ENCODE measurements at places on chromosomes 3 and 15.
A peak's percentile ranks its signal among the peaks of the same experiment; 100 is the strongest.

GRCh38 chr3:2908693-2909351 is 201.4 kb downstream of the IL5RA start:
- no peak for DNase-seq

DNA sequence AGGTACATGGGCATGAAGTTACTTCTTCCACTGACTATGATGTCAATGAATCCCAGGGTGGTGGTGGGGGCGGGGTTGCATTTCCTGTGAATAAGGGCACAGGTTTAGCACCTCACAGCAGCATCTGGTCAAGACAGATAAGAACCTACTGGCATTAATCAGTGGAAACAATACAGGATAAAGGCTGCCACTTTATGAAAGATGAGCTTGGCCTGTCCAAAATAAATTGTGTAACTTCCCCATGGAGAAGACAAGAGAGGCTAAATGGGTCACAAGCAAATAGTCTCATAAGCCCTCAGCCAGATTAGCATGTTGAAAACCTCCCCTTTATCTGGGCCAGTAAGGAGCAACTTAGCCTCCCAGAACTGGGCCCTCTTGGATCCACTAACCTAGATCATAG is 27.4 kb upstream of the PLSCR2 start:
- no peak for DNase-seq

- DNase-seq, result no peak
These were observed 11.9 kb downstream of the SMAD6 start for GRCh38 chr15:66713843-66714508.

- DNase-seq, result no peak
These were observed 89.7 kb upstream of the PHLDB2 start for GRCh38 chr3:111769110-111769991.

DNA sequence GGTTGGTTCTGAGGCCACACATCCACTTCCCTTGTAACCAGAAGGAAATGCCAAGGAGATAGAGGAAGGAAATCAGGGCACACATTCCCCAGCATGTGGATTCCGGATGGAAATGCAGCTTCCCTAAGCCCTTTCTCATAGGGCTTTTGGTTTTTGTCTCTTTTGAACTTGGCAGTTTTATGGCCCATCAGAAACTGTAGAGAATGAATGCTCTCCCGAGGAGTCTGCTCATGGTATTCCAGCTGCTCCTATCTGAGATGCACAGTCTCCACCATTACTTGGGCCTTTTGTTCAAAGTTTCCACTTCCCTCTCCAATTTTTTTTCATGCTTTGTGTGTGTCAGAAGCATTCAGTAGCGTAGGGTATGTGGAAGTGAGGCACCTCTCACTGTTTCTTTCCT is 21.2 kb downstream of the XYLB start:
- DNase-seq, result no peak

- DNase-seq, result no peak
These were observed 1.4 kb downstream of the VHL start for GRCh38 chr3:10142707-10143560.

- peak; percentile 6 for DNase-seq
These were observed 56.7 kb upstream of the ATP2B2 start for GRCh38 chr3:10561946-10562560.

- no peak for DNase-seq
These were observed 46.8 kb upstream of the GATM start for GRCh38 chr15:45425135-45425534.

- DNase-seq, result no peak
These were observed 327.7 kb upstream of the NAALADL2 start for GRCh38 chr3:174531262-174531982.

DNA sequence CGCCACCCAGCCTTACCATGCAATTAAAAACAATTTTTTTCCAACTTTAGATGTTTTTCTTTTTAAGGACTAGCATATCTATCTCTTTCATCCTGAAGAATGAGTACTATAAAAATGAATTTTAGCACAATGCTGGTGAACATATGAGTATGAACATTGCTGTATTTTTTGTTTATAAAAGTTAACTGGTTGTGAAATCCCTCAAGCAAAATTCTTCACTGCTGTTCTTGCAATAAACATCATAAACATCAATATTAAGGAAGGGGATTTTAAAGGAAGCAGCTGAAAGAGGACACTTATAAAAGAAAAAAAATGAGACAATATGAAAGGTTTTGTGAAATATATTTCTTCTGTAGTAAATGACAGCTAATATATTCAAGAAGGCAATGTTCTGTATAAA is 3.0 kb downstream of the PLSCR4 start:
- no peak for DNase-seq

- no peak for DNase-seq
These were observed 62.1 kb downstream of the HOMER2 start for GRCh38 chr15:82890338-82890994.

- peak; percentile 66 for DNase-seq
These were observed 41.0 kb downstream of the EPHB3 start for GRCh38 chr3:184602372-184603150.

- no peak for DNase-seq
These were observed 1341.3 kb downstream of the ROBO1 start for GRCh38 chr3:78426454-78426853.

GRCh38 chr15:51757450-51757849 is 6.1 kb downstream of the TMOD2 start:
- DNase-seq, result no peak

- no peak for DNase-seq
These were observed 21.9 kb upstream of the P2RY13 start for GRCh38 chr3:151351219-151351618.

DNA sequence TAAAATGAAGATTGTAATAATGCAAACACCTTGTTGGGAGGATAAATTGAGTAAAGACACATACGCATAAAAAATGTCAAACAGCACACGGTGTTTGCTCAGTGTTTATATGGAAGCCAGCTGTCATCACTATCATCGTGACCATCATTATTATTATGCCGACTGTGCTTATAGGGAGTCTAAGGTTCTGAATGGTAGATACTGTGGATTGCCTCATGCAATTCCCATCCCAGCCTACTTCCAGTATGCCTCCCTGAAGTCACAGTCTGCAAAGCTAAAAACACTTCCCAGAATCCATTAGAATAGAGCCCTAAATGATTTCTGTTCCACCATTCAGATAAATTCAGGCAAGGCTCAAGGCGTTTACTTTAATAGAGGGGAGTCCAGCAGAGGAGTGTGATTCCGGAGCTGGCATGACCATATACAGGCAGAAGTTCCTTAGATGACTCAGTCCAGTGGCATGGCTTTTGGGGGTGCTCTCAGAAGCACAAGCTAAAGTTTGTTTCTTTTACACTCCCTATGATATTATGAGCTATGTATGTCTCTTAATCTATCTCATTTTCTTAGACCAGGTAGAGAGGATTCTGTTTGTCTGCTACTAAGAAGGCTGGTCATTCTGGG is 148.7 kb downstream of the MEX3B start:
- DNase-seq, result no peak

DNA sequence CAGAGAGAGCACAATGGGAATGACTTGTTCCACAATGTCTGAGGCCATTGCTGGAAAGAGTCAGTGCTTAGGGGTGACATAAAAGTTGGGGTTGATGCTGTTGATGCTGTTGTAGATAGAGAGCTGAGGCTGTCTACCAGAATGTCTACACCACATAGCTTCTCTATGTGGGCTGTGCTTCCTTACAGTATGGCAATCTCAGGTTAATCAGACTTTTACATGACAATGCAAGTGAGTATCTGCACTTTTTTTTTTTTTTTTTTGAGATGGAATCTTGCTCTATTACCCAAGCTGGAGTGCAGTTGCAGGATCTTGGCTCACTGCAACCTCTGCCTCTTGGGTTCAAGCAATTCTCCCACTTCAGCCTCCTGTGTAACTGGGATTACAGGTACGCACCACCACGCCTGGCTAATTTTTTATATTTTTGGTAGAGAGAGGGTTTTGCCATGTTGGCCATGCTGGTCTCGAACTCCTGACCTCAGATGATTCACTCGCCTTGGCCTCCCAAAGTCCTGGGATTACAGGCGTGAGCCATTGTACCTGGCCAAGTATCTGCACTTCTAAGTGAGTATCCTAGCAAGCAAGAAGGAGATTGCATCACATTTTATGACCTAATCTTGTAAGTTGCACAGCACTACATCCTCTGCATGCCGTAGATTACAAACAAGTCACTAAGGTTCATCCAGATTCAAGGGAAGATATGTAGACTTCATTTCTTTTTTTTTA is 28.7 kb downstream of the DLEC1 start:
- no peak for DNase-seq

DNA sequence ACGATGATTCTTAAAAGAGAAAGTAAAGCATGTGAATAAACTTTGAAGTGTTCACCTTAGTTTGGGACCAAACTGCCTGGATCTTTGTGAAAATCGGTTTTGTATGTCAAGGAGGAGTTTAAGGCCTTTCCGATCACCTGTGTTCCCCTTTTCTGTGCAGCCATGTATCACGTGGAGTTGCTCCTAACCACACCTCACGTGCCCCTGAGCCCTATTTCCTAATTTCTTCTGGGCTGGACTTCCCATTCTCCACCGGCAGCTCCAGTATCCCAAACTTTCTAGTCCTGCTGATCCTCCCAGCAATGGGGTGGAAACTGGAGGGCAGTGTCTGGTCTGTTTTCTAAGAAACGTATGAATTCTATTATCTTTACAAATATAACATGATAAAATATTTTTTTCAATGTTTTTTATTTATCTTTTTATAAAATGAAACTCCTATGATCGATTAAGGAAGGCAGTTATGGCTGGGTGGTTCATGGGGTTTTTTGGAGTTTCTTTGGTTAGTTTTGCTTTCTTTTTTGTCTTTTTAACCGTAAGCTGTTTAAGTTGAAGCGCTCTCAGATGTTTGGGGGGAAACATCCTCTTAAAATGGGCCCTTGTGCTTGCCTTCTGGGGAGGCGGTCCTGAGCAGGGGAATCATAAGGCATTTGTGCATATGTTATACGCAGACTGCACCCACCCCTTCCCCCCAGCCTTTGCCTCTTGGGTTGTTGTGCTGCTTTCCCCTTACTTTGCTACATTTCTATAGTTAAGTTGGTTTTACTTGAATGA is 43.6 kb upstream of the WWTR1 start:
- DNase-seq, result no peak

DNA sequence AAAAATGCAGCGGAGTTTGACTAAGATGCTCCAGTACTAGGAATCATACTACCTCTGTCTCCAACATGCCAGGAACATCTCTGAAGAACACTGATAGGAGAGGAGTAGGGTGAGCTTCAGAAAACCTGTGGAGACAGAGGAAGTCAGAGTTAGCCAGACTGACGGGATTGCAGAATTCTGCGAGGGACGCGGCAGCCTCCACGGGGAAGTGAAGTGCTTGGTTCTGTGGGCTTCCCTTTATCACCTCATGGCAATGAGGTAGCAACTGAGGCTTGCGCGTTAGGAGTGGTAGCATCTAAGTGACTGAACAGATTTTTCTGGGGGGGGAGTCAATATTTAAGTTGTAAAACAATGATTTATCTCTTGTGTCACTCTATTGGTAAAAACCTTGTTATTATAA is 226.3 kb downstream of the MCTP2 start:
- no peak for DNase-seq

GRCh38 chr3:128143496-128143895 is 9.8 kb upstream of the EEFSEC start:
- no peak for DNase-seq

- DNase-seq, result peak; percentile 57
These were observed 22.2 kb upstream of the DYNC1LI1 start for GRCh38 chr3:32592696-32593353.

GRCh38 chr3:42526616-42527367 is 24.3 kb downstream of the VIPR1 start:
- no peak for DNase-seq

DNA sequence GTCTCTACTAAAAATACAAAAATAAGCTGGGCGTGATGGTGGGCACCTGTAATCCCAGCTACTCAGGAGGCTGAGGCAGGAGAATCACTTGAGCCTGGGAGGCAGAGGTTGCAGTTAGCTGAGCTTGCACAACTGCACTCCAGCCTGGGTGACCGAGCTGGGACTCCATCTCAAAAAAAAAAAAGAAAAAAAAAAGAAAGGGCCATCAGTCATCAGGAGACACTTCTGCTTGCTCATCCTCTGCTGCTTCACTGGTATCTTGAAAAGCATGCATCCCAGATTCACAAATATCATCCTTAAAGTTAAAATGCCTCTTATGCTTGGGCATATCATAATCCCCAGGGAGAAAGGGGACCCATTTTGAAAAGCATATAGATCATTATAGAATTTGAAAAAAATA is 176.6 kb upstream of the NR2F2 start:
- no peak for DNase-seq

DNA sequence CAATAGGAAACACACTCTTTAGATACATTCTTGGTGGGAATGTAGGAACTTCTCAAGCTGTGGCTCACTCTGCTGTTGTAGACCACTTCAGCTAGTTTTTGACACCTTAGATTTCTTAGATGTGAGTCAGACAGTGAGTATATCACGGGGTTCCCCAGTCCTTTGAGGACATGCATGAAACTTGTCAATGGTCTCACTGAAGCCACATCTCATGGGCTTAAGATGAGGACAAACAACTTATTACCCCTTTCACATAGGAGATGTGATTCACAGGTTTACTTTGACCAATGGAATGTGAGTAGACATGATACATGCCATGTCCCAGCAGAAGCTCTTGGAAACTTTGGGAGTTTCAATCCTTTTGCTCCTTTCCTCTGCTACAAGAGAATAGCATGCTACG is 325.5 kb downstream of the CHST2 start:
- DNase-seq, result no peak

DNA sequence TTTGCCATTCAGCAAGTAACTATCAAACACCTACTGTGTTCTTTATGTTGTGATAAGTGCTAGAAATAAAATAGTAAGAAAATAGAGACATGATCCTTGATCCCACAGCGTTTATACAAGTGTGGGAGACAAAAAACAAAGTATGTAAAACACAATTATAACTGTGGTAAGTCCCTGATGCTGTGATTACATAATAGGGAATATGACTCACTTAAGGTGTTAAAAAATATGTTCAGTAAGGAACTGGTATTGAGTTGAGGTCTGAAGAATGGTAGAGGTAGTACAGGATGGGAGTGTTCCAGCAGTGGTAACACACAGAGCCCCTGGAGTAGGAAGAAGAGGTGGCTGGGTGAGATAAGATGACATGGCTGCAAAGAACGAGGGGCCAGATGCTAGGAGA is 132.1 kb upstream of the TMC3 start:
- no peak for DNase-seq

All from H1 (cell line).